Activated naive CD4-positive, alpha-beta T cell treated with Interleukin-2 at 50 U/mL for 16 hours (primary cell): ENCODE measurements at places on chromosomes 16 and 17.
A peak's percentile ranks its signal among the peaks of the same experiment; 100 is the strongest.

- DNase-seq: peak; percentile 37
Measured at GRCh38 chr16:8798174-8798527, 512 bp downstream of the PMM2 start.

DNA sequence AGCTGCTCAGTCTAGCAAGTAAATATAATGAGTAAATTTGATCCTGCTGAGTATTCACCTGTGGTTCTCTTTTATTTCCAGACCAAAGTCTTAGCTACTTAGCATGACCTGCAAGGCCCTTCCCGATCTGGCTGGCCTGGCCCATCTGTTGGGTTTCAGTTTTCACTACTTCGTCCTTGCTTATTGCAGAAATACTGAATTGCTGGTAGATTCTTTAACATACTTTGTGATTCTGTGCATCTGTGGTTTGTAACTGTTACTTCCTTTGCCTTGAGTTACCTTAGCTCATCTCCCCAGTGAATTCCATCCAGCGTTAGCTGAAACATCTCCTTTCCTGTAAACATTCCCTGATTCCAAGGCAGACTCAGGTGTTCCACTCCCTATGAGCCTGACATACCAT lies 131.1 kb downstream of the PHKB start:
- DNase-seq: no peak

DNA sequence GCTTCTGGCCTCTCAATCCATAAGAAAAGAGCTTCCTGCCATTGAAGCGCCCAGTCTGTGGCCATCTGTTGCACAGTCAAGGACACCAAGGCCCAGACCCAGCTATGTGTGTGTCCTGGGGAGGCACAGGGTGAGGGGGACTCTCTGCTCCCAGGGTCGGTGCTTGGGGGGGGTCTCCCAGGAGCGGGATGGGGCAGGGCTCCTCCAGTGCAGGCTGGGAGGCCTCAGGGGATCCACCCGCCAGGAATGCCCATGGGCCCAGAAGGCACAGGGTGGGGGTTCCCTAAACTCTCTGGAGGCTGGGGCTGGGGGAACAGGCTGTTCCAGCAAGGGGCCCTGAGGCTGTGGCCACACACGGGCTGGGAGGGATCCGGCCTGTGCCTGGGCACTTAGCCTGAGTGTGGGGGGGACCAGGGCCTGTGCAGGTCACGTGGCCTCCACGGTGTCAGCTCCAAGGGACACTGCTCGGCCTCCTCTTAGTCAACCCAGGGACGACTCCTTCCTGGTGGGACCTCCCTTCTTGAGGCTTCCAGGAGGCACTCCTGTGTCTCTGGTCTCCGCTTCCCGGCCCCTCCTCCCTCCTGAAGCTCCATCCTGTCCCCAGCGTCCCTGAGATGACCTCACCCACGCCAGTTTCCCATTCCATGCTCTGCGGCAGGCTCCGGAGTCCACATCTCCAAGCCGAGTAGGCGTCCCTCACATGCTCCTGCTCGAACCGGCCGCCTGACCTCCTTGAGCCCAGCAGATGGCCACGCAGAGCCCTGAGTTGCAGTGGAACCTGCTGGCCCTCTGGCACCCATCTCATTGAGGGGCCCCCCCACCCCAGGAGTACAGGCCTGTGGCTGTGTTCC lies 23.1 kb upstream of the BAHCC1 start:
- DNase-seq: no peak

DNA sequence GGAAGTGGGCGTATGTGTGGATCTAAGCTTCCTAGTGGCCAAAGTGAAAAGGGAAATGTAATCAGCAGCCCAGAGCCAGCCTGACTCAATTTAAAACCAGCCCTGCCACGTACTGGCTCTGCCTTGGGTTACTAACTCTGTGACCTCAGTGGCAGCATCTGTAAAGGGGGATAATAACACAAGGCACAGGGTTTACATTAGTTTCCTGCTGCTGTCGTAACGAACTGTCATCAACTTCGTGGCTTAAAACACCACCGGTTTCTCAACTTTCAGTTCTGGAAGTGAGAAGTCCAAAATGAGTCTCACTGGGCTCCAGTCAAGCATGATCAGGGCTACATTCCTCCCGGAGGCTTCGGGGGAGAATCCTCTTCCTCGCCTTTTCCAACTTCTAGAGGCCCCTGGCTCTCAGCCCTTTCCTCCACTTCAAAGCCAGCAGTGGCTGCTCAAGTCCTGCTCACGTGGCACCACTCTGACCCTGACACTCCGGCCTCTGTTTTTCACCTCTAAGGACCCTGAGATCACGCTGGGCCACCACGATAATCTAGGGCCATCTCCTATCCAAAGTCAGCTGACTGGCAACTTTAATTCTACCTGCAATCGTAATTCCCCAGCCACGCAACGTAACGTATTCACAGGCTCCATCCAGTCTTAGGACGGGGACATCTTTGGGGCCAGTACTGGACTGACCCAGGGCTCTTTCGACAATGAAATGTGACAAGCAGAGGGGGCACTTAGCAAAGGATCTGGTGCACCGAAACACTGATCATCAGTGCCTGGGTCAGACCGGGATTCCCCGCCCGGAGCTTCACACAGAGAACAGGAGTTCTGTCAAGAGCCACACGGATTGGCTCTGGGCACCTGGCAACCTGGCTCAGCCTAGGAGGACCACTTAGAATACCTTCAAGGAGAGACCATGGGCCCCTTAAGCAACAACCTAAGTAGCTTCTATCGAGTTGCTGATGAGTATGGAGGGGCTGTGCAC lies 14.5 kb downstream of the TMC6 start:
- DNase-seq: peak; percentile 37

DNA sequence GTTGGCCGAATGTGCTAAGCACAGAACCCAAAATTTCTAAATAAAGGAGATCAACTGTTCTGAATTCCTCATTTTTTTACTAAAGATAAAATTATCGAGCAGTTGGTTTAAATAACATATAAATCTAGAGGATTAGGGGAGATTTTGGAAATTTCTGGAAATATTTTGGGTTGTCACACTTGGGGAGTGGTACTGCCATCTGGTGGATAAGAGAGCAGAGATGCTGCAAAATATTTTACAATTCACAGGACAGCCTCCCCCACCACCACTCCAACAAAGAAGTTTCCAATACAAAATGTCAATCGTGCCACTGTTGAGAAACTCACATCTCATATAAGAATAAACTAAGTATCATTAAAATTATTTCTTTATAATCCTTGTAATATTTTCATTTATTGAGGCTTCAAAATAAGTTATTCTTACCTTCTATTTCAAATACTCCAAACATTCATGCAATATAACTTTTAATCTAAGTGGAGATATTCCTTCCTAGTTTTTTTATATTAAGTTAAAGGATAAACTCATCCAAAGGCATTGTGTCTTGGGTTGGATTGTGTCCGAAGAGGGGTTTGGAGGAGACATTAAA lies 17.0 kb upstream of the ABCA8 start:
- no peak for DNase-seq

DNA sequence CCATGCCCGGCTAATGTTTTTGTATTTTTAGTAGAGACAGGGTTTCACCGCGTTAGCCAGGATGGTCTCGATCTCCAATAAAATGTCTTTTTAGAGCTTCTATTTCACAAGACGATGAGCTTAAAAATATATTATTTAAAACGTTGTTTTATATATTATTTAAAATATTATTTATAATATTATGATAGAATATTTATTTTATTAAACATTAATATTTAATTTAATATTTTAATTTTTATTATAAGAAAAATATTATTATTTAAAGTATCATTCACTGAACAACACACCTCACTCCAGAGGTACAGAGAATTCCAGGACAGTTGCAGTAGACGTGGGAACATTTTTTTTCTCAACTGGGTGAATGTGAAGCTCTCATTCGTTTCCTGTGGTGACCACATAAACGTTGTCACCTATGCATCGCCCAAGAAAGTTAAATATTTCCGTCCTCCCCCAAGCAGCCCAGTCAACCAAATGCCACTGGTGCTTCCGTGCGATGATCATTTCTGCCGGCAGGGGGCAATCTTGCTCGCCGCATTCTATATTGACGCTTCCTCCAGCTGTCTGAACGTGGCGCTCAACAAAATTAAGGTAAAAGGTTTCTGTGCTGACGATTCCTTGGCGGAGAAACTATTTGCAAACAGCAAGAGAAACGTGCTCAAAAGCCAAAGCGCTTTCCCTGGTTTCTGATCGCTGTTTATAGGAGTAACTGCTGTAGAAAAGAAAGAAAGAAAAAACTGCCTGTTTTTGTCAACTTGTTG lies 41.7 kb upstream of the PRSS54 start:
- DNase-seq: peak; percentile 86
